ENCODE measurements at places on chromosomes 5 and 9.

DNA sequence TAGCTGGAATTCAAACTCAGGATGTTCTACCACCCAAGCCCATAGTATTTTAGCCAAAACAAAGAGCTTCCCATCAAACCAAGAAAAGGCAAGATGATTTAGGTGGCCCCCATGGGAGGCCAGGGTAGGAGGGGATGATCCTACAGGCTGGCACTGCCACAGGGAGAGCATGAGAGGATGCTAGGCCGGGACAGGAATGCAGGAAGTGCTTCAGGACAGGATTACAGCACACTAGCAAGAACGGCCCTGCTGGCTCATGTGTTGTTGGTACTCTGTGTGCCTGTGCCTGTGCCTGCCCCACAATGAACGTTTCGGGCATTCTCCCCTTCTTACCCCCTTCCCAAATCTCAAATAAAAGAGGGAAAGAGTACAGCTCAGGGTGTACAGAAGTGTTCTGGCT lies 110.7 kb upstream of the TRIM32 start:
- DNase-seq, result no peak

DNA sequence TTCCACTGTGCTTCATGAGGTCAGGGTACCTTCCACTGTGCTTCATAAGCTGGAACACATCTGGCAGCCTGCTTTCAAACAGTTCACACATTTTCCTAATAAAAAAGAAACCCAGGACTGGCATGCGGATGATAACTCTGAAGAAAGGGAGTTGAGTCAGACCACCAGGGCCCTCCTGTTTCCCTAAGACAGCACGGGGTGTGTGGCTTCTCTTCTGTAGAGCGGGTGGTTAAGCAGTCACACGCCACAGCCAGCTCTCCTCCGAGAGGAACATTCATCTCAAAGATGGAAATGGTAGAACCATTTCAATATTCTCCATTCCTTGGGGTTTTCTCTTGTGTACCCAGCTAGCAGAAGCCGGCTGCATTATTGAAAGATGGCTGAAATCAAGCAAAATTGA lies 128.1 kb upstream of the LMX1B start:
- DNase-seq, result no peak

DNA sequence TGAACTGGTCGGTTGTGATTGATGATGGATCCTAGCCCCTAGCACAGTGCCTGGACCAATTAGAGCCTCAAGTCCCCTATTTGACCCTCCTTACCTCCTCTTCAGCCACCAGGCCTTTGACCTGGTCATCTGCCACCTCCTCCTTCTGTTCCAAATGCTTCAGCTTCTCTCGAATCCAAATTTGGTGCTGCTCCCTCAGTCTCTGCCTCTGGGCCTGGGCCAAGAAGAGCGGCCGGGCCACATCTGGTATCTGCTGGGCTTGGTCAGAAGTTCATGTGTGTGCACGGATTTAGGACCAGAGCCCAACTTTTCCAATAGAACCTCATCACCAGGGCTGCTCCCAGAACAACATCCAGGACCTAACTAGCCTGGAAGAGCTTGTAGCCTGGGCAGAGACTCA lies 6.5 kb downstream of the SLC35A4 start:
- DNase-seq, result no peak

- no peak for DNase-seq
Measured at GRCh38 chr5:161311146-161311708, 235.3 kb downstream of the GABRB2 start.

GRCh38 chr9:137828527-137829259 lies 48.9 kb upstream of the CACNA1B start:
- DNase-seq, result no peak

- DNase-seq, result no peak
Measured at GRCh38 chr5:150399524-150400211, 13.0 kb downstream of the CD74 start.

DNA sequence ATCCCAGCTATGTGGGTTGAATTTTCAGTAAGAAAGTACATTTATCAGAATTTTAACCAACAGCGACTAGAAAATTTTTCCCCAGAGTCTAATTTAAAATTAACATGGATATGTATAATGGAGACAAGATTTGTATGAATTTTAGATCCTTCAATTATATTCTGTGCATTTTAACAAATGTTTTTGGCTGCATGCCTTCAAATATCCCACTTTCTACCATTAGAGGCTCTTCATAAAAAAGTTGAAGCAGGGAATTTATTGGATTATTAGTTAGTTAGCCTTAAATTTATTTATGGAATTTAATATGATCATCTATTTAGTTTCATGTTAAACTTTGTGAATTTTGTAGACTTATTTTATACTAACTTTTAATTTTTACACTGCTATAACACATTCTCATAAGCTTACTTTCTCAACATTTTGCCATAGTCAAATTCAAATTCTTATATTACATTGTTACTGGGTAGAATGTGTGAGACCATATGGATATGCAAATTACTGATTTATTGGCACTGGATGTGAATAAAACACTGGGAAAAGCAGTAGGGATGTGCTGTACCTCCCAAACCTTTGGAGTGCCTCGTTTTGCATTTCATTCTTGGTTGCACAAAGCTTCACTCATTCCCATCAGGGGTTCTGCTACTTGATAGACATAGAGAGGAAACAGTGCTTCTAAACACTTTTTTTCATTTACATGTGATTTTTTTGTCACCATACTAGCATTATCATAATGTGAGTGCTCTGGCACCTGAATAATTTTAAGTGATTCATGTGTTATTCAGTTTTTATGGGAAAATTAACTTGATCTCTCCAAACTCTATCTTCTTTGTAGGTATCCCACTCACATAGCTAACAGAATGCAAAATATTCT lies 491.8 kb upstream of the COX7C start:
- no peak for DNase-seq

DNA sequence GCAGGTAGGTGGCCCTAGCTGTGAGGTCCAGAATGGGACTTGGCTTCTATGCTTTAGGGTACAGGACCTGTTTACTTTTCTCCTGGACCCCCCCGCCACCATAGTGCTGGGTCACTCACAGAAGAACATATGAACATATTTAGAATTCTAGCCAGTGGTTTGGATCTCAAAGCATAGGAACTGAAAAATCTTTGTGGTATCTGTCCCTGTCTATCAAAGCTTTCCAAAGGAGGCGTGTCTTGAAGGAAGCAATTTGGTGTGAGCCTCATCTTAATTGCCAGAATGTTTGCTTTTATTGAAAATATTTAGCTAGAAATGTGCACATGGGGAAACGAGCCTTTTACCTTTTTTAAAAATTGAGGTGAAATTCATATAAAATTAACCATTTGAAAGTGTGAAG lies 6.2 kb downstream of the PHF2 start:
- no peak for DNase-seq

DNA sequence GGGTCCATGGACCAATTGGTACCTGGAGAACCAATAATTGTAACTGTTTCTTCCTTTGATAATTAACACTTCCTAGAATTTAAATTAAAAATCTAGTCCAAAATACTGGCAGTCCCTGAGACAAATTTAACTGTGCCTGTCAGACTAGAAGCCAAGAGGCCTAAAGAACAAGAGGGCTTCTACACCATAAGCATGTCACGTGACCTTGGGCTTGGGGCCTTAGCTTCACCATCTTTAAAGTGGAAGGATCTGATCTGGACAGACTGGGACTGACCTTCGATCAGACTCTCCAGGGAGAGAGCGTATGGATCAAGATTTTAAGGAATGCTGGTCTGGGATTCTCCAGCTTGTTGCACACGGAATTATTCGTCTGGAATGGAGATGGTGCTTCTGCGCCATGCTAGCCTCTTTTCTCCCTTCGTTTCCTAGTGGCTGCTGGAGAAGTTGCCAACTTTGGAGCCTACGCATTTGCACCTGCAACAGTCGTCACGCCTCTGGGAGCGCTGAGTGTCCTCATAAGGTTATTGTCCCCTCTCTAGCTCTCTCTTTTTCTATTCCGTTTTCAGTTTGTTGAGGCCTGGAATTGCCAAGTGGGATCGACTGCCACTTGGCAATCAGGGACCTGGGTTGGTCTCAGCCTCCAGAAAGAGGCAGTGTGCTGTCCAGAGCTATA lies 8.4 kb downstream of the NIPAL4 start:
- no peak for DNase-seq

- no peak for DNase-seq
Measured at GRCh38 chr5:106094204-106094607, 1576.5 kb downstream of the EFNA5 start.

Measured in stimulated activated CD8-positive, alpha-beta memory T cell treated with anti-CD3 and anti-CD28 coated beads, Interleukin-4, amount 100 ng/mL, for 1 hour (primary cell).